Activated gamma-delta T cell treated with Interleukin-2 at 50 U/mL for 16 hours (primary cell): ENCODE measurements at places on chromosomes 6 and 20.

DNA sequence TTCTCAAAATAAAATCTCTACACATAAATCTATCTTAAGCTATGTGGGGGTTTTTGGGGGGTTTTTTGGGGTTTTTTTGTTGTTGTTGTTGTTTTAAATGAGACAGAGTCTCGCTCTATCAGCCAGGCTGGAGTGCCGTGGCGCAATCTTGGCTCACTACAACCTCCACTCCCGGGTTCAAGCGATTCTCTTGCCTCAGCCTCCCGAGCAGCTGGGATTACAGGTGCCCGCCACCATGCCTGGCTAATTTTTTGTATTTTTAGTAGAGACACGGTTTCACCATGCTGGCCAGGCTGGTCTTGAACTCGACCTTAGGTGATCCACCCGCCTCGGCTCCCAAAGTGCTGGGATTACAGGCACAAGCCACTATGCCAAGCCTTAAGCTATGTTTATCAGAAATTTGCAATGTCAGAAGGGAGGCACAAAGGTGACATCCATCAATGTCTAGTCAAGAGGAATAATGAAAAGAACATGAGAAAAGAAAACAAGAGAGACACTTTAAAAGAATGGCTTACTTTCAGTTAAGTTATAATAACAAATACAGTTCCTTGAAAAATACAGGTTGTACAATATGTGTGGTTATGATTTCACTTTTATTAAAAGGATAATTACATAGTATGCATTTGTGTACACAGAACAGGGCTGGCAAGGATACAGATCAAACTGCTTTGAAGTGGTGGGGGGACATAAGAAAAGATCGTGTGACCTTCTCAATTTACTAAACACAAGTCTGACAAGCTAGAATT is 28.6 kb downstream of the SLC23A2 start:
- no peak for DNase-seq

- DNase-seq, result no peak
These were observed 33.9 kb downstream of the HLA-A start for GRCh38 chr6:29976253-29976587.

DNA sequence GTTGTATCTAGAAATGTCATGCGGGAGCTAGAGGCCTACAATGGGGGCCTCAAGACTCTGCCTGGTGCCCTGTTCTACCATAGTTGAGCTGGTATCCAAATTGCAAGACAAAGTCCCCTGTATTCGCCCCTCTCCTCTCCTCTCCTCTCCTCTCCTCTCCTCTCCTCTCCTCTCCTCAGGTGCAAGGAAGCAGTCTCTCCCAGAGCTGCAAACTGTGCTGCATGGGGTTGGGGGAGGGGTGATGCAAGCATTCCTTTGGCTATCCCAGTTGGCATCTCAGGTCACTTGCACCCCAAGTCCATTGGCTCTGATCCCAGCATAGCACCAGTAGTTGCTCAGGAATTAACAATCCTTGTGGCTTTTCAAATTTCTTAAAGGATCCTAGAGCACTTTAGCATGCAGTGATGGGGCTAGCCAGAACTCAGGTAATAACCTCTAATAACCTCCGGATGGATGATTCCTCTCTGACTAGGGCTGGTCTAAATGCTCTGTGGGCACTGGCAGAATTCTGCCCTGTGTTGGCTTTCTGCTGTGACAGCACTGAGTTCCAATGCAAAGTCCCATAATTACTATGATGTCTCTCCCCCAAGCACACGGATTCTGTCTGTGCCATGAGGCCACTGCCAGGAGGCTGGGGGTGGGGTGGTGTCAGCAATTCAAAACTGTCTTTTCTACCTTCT is 35.3 kb downstream of the TAF11 start:
- no peak for DNase-seq

GRCh38 chr6:24831771-24832716 is 33.3 kb upstream of the ARMH2 start:
- DNase-seq, result no peak

- no peak for DNase-seq
These were observed 79.2 kb downstream of the STXBP5 start for GRCh38 chr6:147283460-147283859.

DNA sequence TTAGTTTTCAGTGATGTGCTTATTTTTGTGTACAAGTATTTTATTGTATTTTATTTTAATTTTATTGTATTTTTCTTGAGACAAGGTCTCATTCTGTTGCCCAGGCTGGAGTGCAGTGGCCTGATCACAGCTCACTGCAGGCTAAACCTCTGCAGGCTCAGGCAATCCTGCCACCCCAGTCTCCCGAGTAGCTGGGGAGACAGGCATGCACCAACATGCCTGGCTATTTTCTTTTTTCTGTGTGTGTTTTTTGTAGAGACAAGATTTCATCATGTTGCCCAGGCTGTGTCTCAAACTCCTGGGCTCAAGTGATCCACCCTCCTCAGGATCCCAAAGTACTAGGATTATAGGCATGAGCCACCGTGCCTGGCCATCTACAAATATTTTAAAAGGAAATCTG is 146.3 kb downstream of the MANEA start:
- DNase-seq, result no peak
